ENCODE measurements at places on chromosomes 5 and 9.

GRCh38 chr5:82987188-82987587 lies 90.0 kb downstream of the TMEM167A start:
- DNase-seq, result no peak

- DNase-seq, result peak; percentile 96
Measured at GRCh38 chr5:150140830-150141229, 14.8 kb downstream of the PDGFRB start.

GRCh38 chr9:87088192-87088591 lies 140.9 kb upstream of the GAS1 start:
- no peak for DNase-seq

- no peak for DNase-seq
Measured at GRCh38 chr9:90789862-90790261, 11.8 kb upstream of the SYK start.

GRCh38 chr9:76357555-76357954 lies 36.7 kb downstream of the RFK start:
- no peak for DNase-seq

GRCh38 chr5:138807182-138807581 lies 54.0 kb downstream of the CTNNA1 start:
- DNase-seq, result no peak

- DNase-seq, result no peak
Measured at GRCh38 chr9:126089789-126090188, 236.8 kb upstream of the MVB12B start.

DNA sequence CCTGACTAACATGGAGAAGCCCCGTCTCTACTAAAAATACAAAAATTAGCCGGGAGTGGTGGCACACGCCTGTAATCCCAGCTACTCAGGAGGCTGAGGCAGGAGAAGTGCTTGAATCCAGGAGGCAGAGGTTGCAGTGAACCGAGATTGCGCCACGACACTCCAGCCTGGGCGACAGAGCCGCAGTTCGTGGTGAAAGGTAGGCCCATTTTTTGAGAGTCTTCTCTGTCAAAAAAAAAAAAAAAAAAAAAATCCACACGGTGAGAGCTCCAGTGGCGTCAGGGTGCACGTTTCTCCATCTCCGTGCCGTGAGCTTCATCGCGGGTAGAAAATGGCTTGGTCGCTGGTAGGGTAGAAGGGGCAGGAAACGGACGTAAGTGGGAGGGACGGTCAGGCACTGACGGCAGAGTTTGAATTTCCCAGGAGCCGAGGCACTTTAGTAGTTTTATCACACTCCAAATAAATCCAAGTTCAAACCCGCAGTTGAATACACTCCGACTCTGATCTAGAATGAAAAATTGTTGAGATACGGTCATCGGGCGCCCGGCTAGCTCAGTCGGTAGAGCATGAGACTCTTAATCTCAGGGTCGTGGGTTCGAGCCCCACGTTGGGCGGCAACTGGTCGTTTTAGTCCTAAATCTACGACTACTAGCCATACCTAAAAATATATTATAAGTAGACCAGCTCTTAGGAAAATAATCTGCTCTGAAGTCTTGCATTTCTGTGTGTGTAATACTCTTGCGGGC lies 2.4 kb upstream of the TRIM7 start:
- DNase-seq, result peak; percentile 73

GRCh38 chr5:168104350-168104749 lies 187.1 kb upstream of the WWC1 start:
- no peak for DNase-seq
